ENCODE measurements at places on chromosomes 1 and 21. TPM values are rescaled to one million over a fixed set of nuclear protein-coding genes. Genes with fewer than 3 reads are reported as not detected.
A peak's percentile ranks its signal among the peaks of the same experiment; 100 is the strongest.

DNA sequence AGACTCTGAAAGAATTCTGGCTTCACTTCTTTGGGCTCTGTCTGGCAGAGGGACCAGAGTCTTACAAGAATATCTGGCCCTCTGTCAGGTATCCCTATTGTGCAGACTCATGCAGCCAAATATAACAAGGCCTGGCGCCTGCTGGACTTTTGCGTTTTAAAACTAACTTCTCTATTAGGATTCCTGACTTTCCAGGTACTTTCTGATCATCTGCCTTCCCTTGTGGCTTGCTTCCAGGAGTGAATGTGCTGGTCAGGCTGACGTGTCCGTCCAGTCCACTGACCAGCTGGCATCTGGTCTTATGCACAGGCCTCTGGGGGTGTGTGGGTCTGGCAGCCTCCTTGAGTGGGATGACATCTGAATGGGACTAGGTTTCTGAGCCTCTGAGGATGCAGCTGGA lies 8.6 kb upstream of the RAB29 start:
- no peak for DNase-seq
- H3K4me3 ChIP-seq = no peak overlapping the region
- H3K27ac ChIP-seq = no peak overlapping the region
- H3K4me1 ChIP-seq = peaks cover 7% of the 10 kb centered on the region
- H3K27me3 ChIP-seq = no peaks in the 10 kb centered on the region

- H3K36me3 ChIP-seq = no peaks in the 10 kb centered on the region
- peaks cover 2% of the 10 kb centered on the region for H3K27me3 ChIP-seq
- DNase-seq = no peak
- no peak overlapping the region for H3K27ac ChIP-seq
- no peaks in the 10 kb centered on the region for H3K4me1 ChIP-seq
Observed at GRCh38 chr1:49229555-49229954, 452.9 kb upstream of the BEND5 start.

GRCh38 chr1:91725618-91725988 lies 160.3 kb downstream of the TGFBR3 start:
- peaks cover 14% of the 10 kb centered on the region for H3K4me1 ChIP-seq
- no peak overlapping the region for H3K4me3 ChIP-seq
- H3K36me3 ChIP-seq = peaks cover 8% of the 10 kb centered on the region

GRCh38 chr1:6962478-6962995 lies 177.3 kb downstream of the CAMTA1 start:
- DNase-seq = peak; percentile 91
- H3K36me3 ChIP-seq = no peaks in the 10 kb centered on the region
- H3K27me3 ChIP-seq = peaks cover 28% of the 10 kb centered on the region
- peak overlapping the region; percentile 92 for H3K27ac ChIP-seq
- H3K4me3 ChIP-seq = peak overlapping the region; percentile 68

Gene OR10Z1
- total RNA-seq = not detected

DNA sequence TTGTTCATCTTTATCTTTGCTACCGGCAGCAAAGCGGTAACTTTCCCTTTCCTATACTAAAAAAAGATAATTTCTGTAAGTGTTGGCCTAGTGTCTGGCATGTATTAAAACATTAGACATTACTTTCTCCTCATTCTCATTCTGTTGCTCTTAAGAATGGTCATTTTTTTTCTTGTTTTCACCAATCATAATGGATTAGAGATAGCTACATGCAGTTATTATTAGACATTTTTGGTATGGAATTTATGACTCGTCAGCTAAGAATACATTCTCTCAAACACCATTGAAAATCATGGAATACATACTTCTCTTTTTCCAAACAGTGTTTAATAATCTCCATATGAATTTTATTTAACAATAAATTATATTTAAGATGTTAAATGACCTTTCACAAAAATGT lies 1154.6 kb downstream of the BRINP3 start:
- H3K27ac ChIP-seq = no peak overlapping the region
- DNase-seq = no peak
